ENCODE measurements at places on chromosomes 5 and 9. TPM values are rescaled to one million over a fixed set of nuclear protein-coding genes. Genes with fewer than 3 reads are reported as not detected.

Gene NME5
- polyA plus RNA-seq = not detected

GRCh38 chr5:160119905-160120266, 636 bp upstream of the PWWP2A start:
- H3K36me3 ChIP-seq = peaks cover 8% of the 10 kb centered on the region
- peaks cover 9% of the 10 kb centered on the region for H3K4me1 ChIP-seq
- H3K27ac ChIP-seq = peak overlapping the region; percentile 86
- H3K27me3 ChIP-seq = no peaks in the 10 kb centered on the region
- peak overlapping the region; percentile 97 for H3K4me3 ChIP-seq

GRCh38 chr5:133926489-133927299, 41.7 kb downstream of the C5orf15 start:
- H3K4me3 ChIP-seq = peak overlapping the region; percentile 15
- H3K27ac ChIP-seq = peak overlapping the region; percentile 93
- H3K27me3 ChIP-seq = no peaks in the 10 kb centered on the region
- DNase-seq = no peak
- no peaks in the 10 kb centered on the region for H3K36me3 ChIP-seq

- H3K4me3 ChIP-seq = no peak overlapping the region
- no peak overlapping the region for H3K27ac ChIP-seq
- peaks cover 5% of the 10 kb centered on the region for H3K36me3 ChIP-seq
Measured at GRCh38 chr5:6469836-6470235, 21.2 kb downstream of the UBE2QL1 start.

DNA sequence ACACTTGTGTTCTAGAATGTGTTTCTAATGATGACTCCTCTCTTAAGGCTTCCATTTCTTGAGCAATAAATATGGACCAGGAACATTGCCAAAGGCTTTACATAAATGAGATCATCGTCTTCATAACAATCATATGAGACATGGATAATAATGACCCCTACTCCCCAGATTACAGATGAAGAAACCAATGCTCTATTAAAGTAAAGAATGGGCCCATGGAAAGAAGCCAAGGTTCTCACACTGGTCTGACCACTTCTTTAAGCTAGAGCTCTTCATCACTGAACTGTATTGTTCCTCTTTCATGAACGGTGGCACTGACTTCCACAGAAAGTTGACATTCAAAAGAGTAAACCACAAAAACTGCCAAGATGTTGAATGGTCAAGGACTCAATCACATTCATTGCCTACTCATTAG, 65.3 kb downstream of the MARCHF3 start:
- peaks cover 59% of the 10 kb centered on the region for H3K4me1 ChIP-seq
- H3K4me3 ChIP-seq = peak overlapping the region; percentile 57
- no peak overlapping the region for H3K27ac ChIP-seq
- H3K36me3 ChIP-seq = no peaks in the 10 kb centered on the region
- DNase-seq = no peak

DNA sequence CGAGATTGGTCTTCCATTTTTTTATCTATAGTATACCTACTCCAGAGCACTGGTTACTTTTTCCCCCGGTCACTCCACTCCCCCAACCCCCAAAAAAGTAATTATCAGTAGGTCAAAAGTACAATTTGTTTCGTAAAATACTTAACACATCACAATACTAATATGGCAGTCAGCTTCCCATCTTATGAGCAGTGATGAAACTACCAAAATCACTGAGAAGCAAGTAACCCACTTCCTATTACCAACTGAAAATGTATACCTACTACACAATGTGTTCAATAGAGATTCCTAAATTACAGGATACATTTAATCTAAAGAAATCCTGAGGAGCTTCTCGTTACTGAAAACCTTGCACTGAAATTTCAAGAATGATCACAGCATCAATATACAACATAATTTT, 1.9 kb downstream of the CERT1 start:
- peak overlapping the region; percentile 80 for H3K27ac ChIP-seq
- peak overlapping the region; percentile 96 for H3K4me3 ChIP-seq
- H3K36me3 ChIP-seq = peaks cover 11% of the 10 kb centered on the region

DNA sequence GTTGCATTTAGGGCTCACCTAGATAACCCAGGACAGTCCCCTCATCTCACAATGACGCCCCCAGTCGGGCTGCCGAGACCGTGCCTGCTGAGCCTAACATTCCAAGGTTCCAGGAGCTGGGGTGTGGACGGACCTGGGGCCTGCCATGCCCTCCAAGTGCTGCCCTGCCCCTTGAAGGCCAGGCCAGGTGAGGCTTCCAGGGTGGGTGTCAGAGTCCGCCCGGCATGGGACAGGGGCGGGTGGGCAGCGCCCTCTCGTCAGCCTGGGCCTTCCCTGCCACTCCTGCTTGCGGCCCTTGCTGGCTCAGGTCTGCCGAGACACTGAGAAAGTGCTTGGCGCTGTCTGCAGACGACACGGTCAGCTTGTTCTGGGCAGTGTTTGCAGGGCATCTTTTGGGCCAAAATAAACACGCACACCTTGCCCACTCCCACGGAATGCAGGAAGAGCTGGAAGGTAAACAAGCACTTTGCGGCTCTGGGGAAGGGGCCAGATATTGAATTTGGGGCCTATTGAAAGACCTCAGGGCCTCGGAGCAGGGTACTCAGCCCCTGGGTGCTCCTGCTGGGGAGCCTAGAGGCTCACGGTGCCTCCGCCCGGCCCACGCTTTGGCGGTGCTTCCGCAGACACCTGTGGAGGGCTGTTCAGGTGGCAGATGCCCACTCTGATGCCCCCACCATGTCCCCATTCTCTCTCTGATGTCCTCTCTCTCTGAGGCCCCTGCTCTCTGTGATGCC, 4.2 kb upstream of the SCGB3A1 start:
- DNase-seq = no peak
- H3K27me3 ChIP-seq = peaks cover 29% of the 10 kb centered on the region
- no peak overlapping the region for H3K27ac ChIP-seq
- no peaks in the 10 kb centered on the region for H3K36me3 ChIP-seq

Gene SPINK6
- polyA plus RNA-seq = not detected

DNA sequence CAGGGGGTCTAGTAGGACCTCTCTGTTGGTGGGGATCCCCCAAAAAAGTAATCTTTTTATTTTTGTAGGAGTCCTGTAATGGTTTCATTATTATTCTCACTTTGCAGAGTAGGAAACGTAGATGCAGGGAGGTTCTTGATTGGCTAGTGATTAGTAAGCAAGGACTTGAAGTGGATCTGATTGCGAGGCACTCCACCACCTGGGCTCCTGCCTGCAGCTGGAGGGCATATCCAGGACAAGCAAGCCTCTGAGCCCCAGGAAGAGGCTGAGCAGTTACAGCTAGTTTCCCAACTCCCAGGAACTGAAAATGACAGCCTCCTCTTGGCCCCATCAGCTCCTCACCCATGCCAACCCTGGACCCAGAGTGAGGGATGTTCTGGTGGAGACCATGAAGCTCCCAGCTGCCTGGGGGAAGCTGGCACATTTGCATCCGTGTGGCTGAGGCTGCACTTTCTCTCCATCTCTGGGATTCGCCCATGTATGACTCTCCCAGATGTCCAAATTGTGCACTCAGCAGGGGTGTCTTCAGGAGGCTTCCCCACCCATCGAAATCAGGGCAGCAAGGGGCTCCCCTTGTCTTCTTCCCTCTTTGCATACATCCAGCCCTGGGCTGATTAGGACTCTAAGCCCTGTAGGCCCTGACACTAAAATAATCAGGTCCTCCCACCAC, 10.2 kb downstream of the KCNIP1 start:
- no peak overlapping the region for H3K4me3 ChIP-seq
- H3K27ac ChIP-seq = no peak overlapping the region
- H3K27me3 ChIP-seq = no peaks in the 10 kb centered on the region
- no peak for DNase-seq
- H3K36me3 ChIP-seq = no peaks in the 10 kb centered on the region

GRCh38 chr5:176355400-176356178, 6.0 kb downstream of the KIAA1191 start:
- H3K4me3 ChIP-seq = no peak overlapping the region
- peaks cover 26% of the 10 kb centered on the region for H3K4me1 ChIP-seq
- H3K27me3 ChIP-seq = no peaks in the 10 kb centered on the region
- no peak for DNase-seq
- peaks cover 26% of the 10 kb centered on the region for H3K36me3 ChIP-seq

Measured in naive B cell (primary cell).